ENCODE measurements at places on chromosomes 6 and 20.

GRCh38 chr6:157755032-157755745, 67.9 kb upstream of the SNX9 start:
- peaks cover 20% of the 10 kb centered on the region for H3K4me1 ChIP-seq
- H3K36me3 ChIP-seq: no peaks in the 10 kb centered on the region
- H3K4me3 ChIP-seq: no peak overlapping the region
- H3K27me3 ChIP-seq: no peaks in the 10 kb centered on the region
- no peak overlapping the region for H3K27ac ChIP-seq

GRCh38 chr20:62357681-62358080, 9.4 kb downstream of the LAMA5 start:
- peaks cover 99% of the 10 kb centered on the region for H3K4me1 ChIP-seq
- no peak for DNase-seq
- peak overlapping the region; percentile 18 for H3K4me3 ChIP-seq
- H3K27ac ChIP-seq: peak overlapping the region; percentile 91
- H3K27me3 ChIP-seq: no peaks in the 10 kb centered on the region

GRCh38 chr6:107495196-107495643, 5.3 kb downstream of the SOBP start:
- DNase-seq: no peak
- no peaks in the 10 kb centered on the region for H3K27me3 ChIP-seq
- H3K27ac ChIP-seq: peak overlapping the region; percentile 72
- peaks cover 53% of the 10 kb centered on the region for H3K4me1 ChIP-seq
- no peaks in the 10 kb centered on the region for H3K36me3 ChIP-seq

- peaks cover 5% of the 10 kb centered on the region for H3K4me1 ChIP-seq
- no peaks in the 10 kb centered on the region for H3K27me3 ChIP-seq
- no peak overlapping the region for H3K27ac ChIP-seq
- no peak overlapping the region for H3K4me3 ChIP-seq
- DNase-seq: no peak
Observed at GRCh38 chr20:34831936-34832335, 6.5 kb upstream of the NCOA6 start.

GRCh38 chr6:145506565-145506964, 228.8 kb downstream of the EPM2A start:
- H3K27ac ChIP-seq: no peak overlapping the region
- H3K4me3 ChIP-seq: no peak overlapping the region
- H3K27me3 ChIP-seq: no peaks in the 10 kb centered on the region
- no peaks in the 10 kb centered on the region for H3K36me3 ChIP-seq

DNA sequence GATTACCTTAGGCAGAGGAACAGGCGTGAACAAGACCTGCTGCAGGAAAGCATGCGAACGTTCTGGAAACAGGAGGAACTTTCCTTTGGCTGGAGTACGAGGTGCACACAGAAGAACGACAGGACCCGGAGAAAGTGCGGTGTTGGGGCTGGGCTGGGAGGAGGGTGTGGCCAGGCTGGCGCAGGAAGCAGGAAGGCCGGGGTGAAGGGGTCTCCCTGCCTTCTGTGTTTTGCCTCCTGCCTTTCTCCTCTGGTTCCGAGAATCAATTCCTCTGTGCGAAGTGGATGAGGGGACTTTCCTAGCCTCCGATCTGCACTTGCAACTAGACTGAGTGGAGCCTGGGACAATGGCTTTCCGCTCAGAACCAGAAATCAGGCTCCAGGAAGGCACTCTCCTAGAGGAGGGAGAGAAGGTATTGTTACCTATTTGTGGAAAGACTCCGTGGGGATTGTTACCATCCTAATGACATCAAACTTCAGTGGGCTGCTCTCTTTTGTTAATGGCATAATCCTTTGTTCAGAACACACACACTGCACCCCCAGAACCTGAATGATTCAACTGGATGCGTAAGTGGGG, 22.9 kb upstream of the PLEKHG1 start:
- peak overlapping the region; percentile 28 for H3K27ac ChIP-seq
- H3K4me3 ChIP-seq: no peak overlapping the region
- H3K27me3 ChIP-seq: no peaks in the 10 kb centered on the region
- H3K36me3 ChIP-seq: no peaks in the 10 kb centered on the region
- DNase-seq: no peak
- no peaks in the 10 kb centered on the region for H3K4me1 ChIP-seq

- no peak for DNase-seq
- H3K27me3 ChIP-seq: no peaks in the 10 kb centered on the region
- no peaks in the 10 kb centered on the region for H3K36me3 ChIP-seq
- peaks cover 37% of the 10 kb centered on the region for H3K4me1 ChIP-seq
- H3K4me3 ChIP-seq: no peak overlapping the region
- H3K27ac ChIP-seq: no peak overlapping the region
Observed at GRCh38 chr6:14059791-14060436, 57.7 kb upstream of the CD83 start.

- H3K27me3 ChIP-seq: no peaks in the 10 kb centered on the region
- H3K36me3 ChIP-seq: no peaks in the 10 kb centered on the region
- H3K4me1 ChIP-seq: peaks cover 29% of the 10 kb centered on the region
- H3K4me3 ChIP-seq: no peak overlapping the region
- DNase-seq: no peak
- H3K27ac ChIP-seq: no peak overlapping the region
Observed at GRCh38 chr6:33749401-33749800, 2.7 kb upstream of the IP6K3 start.

DNA sequence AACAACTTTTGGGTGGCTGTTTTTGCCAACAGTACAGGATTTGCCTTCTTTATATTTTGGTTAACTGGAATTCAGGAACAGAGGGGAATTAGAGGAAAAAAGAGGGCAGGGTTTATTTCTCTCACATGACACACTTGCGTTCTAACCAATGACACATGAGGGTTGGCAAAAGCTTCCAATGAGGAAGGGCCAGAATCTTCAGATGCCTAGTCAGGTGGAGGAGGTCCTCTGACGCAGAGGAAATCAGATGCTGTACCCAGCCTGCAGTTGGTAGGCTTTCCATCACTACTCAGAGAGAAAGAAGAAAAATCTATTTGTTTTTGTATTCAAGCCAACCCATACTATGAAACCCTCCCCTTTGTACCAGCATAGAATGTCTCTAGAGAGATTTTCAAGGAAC, 20.8 kb downstream of the TM9SF4 start:
- H3K4me3 ChIP-seq: no peak overlapping the region
- no peaks in the 10 kb centered on the region for H3K27me3 ChIP-seq
- no peak overlapping the region for H3K27ac ChIP-seq
- no peaks in the 10 kb centered on the region for H3K4me1 ChIP-seq
- no peak for DNase-seq
- peaks cover 50% of the 10 kb centered on the region for H3K36me3 ChIP-seq

- no peak for DNase-seq
- no peaks in the 10 kb centered on the region for H3K36me3 ChIP-seq
- H3K4me1 ChIP-seq: peaks cover under 1% of the 10 kb centered on the region
- H3K4me3 ChIP-seq: no peak overlapping the region
Observed at GRCh38 chr6:143055891-143056290, 4.8 kb upstream of the AIG1 start.

DNA sequence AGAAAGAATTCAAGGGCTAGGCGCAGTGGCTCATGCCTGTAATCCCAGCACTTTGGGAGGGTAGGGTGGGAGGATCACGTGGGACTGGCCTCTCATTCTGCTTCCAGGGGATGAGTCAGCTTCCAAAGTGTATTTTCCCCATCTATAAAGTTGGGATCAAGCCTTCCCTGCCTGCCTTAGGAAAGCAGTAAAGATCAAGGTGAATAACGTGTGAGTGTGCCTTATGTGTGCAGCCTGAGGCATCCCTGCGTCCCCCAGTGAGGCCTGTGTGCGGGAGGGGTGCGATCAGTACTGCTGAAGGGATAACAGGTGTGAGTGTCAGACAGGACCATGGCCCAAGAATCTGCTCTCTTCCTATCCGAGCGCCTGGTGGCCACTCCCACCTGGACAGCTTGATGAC, 26.8 kb downstream of the TMEM181 start:
- no peak for DNase-seq
- peaks cover 96% of the 10 kb centered on the region for H3K36me3 ChIP-seq
- no peaks in the 10 kb centered on the region for H3K4me1 ChIP-seq
- H3K4me3 ChIP-seq: no peak overlapping the region

DNA sequence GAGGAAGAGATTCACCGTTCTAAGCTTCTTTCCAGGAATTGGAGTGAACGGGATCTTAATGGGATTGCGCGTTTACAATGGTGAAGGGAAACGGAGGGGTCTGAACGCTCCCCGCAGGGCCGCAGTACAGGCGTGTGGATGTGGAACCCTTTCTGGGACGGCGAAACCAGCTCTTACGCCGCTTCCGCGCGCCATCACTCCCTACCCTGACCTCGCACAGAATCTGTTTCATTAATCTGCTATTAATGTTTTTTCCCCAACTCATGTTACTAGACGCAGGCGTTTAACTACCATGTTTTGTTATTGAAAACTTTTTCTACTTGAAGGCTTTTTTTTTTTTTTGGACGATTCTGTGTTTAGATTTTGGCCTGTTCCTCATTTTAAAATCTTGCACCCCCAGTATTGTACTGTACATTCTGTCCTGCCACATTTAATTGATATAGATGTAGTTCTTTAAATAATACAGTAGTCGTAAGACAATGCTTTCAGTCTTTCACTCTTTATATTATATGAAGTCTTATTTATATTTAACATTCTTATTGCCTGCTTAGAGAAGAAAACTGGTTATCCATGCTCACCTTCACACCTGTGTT, 696 bp upstream of the SUPT3H start:
- DNase-seq: no peak
- no peaks in the 10 kb centered on the region for H3K36me3 ChIP-seq
- H3K27ac ChIP-seq: peak overlapping the region; percentile 98
- H3K27me3 ChIP-seq: no peaks in the 10 kb centered on the region
- H3K4me1 ChIP-seq: no peaks in the 10 kb centered on the region
- peak overlapping the region; percentile 88 for H3K4me3 ChIP-seq

GRCh38 chr20:48984575-48985219, 61.4 kb upstream of the CSE1L start:
- no peak overlapping the region for H3K4me3 ChIP-seq
- peak overlapping the region; percentile 24 for H3K27ac ChIP-seq
- peaks cover 11% of the 10 kb centered on the region for H3K4me1 ChIP-seq
- no peaks in the 10 kb centered on the region for H3K27me3 ChIP-seq
